ENCODE measurements at places on chromosomes 6 and 20.

- DNase-seq, result no peak
These were observed 51.4 kb upstream of the RPS6KA2 start for GRCh38 chr6:166678426-166678825.

GRCh38 chr6:51129043-51129442, 310.4 kb downstream of the TFAP2B start:
- DNase-seq, result no peak

- no peak for DNase-seq
These were observed 19.1 kb downstream of the TRIM38 start for GRCh38 chr6:25981568-25982263.

- DNase-seq, result no peak
These were observed 141.5 kb upstream of the PDE7B start for GRCh38 chr6:135710042-135710441.

DNA sequence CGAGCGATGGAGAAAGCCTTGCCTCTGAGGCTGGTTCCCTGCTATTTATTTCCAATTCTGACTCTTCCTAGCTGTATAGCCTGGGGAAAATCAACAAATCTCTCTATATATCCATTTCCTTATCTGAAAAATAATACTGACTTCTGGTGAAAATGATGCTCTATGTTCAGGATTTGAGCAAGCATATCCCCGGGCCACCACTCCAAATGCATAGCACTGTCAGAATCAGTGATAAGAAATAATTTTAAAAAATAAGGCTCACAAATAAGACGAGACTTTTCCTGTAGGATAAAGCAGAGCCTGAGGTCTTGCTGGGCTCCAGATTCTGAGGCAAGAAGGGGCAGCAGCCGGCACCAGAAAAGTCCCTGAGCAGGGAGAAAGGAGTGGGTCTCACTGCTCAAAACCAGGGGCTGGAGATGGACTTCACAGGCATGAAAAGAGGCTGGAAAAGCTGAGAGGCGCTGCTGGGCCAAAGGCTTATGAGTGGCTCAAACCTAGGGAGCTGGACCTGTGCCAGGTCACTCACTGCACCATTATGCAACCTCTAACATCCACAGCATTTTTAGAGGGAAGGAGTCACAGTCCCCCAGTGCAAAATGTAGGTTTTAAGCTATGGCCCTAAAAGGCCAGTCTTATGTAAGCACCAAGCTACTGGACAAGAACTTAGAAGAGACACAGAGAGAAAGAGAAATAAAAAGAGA, 48.1 kb upstream of the SLC17A4 start:
- DNase-seq, result no peak

- DNase-seq, result no peak
These were observed 38.1 kb upstream of the FAM135A start for GRCh38 chr6:70375166-70375565.

- no peak for DNase-seq
These were observed 8.0 kb downstream of the DNPH1 start for GRCh38 chr6:43221046-43221972.

DNA sequence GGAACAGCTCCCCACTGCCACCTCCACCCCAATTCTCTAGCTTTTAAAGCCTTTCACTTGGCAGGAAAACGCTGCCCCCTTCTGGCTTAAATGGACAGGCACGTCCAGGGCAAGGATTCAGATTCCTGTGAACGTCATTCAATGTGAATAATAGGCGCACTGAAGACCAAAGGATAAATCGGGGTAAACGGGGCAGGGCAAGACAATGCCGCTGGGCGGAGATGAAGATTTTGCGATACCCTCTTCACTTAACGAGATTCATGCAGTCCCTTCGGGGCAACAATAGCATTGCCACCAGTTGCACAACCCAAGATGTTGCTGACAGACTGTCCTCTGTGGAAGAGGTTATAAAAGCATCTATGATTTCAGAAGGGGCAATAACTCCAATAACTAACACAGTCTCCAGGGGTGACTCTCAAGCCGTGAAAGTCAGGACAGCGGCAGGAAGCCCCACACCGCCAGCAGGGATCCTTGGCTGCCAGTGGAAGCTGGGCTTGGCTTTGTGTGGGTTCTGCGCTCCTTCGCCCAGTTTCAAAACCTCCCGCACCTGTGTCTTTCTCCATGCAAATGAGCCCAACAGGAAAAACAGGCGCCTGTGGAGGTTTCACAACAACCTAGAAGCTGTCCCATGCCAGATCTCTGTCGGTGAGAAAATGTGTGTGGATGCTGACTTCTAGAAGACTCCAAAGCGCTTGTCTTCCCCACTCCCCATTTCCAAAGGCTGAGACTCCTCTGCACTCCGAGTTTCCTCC, 291.8 kb downstream of the BMP7 start:
- no peak for DNase-seq

- no peak for DNase-seq
These were observed 165.7 kb downstream of the SOD2 start for GRCh38 chr6:159527351-159527750.

GRCh38 chr6:32852018-32852843, 1.3 kb downstream of the TAP1 start:
- DNase-seq, result no peak

DNA sequence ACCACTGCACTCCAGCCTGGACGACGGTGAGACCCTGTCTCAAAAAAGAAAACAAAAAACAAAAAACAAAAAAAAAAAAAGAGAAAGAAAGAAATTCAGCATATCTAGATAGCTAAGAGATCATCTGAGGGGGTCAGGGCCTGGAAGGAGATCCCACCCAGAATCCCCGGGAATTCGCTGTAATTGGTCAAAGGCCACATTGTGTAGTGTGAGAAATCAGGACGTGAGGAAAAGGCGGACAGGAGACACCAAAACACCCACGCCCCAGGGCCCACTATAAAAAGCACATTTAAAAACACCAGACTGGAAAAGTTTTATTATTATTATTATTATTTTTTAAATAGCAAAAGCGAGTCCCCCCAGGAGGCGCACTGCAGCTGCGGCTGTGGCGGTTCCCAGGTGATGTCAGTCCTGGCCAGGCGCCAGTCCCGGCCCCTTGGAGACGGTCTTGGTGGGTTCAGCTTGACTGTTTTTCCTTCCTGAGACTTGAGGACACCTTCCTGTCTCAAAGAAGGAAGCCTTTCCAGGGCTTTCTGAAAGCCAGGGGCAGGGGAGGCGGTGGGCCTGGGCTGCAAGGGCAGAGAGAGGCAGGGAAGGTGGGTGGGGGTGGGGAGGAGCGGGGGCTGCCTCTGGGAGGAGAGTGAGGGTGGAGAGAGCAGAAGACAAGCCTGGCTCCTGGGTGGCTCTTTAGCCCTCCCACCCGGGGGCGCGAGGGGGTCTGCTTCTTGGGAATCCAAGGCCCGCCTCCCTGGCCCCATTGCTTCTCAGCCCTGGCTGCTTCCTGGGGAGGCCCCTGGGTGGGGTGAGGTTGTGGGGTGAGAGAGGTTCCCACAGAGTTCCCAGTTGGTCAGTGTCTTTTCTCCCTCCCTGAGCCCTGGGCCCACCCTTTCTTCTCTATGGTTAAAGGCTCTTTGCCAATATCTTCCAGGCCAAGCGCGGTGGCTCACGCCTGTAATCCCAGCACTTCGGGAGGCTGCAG, 14.5 kb downstream of the TCF15 start:
- DNase-seq, result no peak

DNA sequence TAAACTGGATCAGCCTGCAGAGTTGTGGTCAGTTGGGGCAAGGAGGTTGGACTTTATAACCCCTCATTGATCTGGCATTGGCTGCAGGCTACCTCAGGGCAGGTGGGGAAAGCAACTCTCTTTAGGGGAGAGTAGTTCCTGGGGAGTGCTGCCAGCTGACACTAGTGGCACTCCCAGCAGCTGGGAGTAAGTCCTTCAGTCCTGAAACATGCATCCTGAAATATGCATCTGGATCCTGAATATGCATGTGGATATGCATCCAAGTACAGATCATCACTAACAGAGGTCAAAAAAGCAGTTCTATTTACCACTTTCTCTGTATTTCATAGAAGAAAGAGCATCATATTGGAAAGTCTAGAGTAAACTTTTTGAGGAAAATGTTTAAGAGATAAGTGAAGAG, 350.8 kb downstream of the EPM2A start:
- DNase-seq, result no peak

- no peak for DNase-seq
These were observed 133.1 kb upstream of the MLN start for GRCh38 chr6:33936886-33937285.

- no peak for DNase-seq
These were observed 488.3 kb downstream of the CDH26 start for GRCh38 chr20:60446267-60447111.

- no peak for DNase-seq
These were observed 122.6 kb downstream of the SULF2 start for GRCh38 chr20:47662483-47663353.

- DNase-seq, result peak; percentile 66
These were observed 21.5 kb downstream of the SYNJ2 start for GRCh38 chr6:158002951-158003853.

Data from activated naive CD4-positive, alpha-beta T cell treated with anti-CD3 and anti-CD28 coated beads, Interleukin-2, amount 50 U/mL, for 72 hours (primary cell).